Mesenteric fat pad (tissue), 1 donor: ENCODE measurements at places on chromosomes 12 and 14.

DNA sequence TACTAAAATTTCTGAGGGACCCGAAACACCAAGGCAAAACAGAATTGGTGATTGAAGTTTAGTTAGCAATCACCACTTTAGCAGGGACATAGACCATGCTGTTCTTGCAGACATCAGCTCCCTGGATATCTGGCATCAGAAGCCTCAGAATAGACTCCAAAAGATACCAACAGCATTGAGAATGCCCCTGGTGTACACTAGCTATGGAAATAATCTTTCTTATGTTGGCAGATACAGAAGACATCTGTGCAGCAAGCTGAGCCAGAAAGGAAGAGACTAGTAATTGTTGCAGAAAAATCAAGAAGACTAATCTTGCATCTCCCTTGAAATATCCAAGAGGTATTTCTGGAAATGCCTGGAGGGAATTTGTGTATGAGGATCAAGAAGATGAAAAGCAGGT, 521.6 kb downstream of the TRHDE start:
- DNase-seq: no peak

DNA sequence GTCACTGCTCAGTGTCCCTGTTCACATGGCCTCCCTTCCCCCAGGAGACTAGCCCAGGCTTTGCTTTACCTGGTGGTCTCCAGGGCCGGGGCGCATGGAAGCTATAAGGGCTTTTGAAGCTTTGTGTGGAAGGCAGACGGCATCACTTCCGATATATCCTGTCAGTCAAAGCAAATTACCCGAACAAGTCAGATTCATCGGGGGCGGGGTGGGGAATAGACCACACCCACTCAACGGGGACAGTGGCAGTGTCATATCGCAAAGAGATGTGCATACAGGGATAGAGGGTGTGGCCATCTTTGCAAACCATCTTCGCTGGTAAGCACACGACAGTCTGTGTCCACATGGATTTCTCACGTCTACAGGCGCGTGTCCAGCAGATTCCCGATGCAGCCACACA, 127.3 kb downstream of the GLT1D1 start:
- DNase-seq: no peak

DNA sequence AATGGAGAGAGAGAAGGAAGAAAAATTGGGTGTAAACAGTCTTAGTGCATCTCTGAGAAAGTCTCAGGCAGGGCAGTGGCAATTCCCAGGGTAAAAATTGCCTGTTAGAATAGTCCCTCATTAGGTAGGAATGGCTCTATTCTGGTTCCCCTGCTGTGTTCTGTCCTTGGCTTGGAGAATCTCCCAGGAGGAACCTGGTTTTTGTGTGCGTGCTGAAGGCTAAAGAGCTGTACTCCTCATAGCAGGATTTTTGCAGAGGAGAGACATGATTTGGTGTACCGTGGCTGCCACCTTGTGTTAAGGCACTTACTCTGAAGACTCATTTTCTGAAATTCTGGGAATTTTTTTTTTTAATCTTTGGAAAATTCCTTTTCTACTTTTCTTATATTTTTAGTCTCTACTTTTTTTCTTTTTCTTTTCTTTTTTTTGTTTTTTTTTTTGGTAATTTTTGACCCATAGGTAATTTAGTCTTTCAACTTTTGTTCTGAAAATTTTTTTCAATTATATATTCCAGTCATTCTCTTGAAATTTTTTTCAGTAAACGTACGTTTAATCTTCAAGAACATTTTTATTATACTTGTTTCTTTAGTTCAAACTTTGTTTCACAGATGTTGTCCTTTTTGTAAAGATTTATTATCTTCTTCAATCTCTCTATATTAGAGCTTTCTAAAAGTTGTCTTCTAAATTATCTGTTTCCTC, 63.8 kb downstream of the FBXO33 start:
- DNase-seq: no peak

- no peak for DNase-seq
Observed at GRCh38 chr14:54348001-54348611, 48.7 kb upstream of the CDKN3 start.

- no peak for DNase-seq
Observed at GRCh38 chr14:87643005-87643404, 350.0 kb downstream of the GALC start.

DNA sequence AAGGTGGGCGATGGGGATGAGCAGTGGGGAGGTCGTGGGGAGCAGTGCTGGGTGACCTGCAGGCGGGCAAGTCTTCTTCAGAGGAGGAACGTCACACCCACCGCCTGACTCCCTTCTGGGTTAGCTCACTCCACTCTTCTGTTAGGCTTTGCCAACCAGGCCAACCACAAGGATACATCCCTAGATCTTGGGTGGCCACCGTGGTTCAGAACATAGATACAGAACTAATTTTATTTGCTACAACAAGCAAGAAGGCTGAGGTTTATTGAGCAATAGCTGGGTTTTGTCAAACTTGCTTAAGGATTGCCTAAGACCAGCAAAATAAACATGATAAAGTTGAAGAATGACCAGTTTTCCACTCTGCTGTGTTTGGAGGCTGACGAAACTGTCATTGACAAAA, 109.4 kb downstream of the DACT1 start:
- no peak for DNase-seq

DNA sequence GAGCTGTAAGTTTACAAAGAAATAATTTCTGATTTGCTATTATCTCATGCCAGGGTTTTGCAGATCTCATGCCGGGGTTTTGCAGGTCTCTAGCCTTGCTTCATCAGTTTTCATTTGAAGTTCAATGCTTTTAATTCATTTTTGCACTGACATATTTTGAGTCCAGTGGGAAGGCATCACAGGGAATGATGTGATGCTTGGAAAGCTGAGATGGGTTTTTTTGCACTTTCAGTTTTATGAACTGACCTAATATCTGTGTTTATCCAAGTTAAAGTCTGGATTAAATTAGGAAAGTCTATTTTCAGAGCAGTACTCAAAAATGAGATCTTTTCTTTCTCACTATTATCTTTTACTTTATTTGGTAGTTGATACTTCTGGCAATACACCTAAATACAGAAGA, 23.6 kb upstream of the REP15 start:
- DNase-seq: no peak

GRCh38 chr14:100287202-100287997, 18.8 kb downstream of the SLC25A29 start:
- DNase-seq: peak; percentile 84

DNA sequence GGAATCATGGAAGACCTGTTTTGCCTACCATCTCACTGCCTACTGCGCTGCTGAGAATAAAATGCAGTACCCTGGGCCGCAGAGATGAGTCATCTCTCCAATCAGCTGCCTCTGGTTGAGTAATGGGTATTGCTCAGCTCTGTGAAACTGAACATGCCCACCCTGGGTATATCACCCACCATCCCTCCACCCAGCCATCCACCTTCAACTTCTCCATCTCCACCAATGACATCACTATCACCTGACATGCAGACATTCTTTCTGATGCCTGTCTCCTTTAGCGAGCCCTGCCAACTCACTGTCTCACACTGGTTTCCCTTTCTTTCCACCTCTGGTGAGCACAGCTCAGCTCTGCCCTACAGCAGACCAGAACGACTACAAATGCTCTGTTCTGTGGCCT, 33.6 kb downstream of the E2F7 start:
- DNase-seq: no peak

- no peak for DNase-seq
Observed at GRCh38 chr12:119025786-119026185, 44.4 kb downstream of the SRRM4 start.

DNA sequence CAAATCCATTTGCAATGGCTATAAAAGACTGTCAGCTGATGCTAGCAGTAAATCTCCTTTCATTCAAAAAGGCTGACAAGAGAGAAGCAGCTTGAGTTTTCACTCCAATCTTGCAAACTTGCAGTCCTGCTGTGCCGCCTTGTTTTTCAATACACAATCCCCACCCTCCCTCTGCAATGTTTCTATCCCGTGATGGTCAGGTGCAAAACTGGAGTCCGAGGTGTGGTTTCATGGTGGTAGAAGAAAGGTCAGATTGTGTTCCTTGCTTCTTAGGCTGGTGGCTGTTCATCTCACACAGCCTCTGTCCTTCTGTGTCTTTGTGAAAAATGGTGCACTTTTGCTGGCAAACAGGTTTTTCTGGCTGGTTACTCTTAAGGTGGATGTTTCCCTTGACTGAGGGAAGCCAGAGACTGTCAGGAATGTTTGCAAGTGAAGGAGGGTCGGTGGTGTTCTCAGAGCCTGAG, 27.7 kb upstream of the TBX3 start:
- no peak for DNase-seq

GRCh38 chr12:54549774-54550451, 512 bp downstream of the PDE1B start:
- DNase-seq: no peak

DNA sequence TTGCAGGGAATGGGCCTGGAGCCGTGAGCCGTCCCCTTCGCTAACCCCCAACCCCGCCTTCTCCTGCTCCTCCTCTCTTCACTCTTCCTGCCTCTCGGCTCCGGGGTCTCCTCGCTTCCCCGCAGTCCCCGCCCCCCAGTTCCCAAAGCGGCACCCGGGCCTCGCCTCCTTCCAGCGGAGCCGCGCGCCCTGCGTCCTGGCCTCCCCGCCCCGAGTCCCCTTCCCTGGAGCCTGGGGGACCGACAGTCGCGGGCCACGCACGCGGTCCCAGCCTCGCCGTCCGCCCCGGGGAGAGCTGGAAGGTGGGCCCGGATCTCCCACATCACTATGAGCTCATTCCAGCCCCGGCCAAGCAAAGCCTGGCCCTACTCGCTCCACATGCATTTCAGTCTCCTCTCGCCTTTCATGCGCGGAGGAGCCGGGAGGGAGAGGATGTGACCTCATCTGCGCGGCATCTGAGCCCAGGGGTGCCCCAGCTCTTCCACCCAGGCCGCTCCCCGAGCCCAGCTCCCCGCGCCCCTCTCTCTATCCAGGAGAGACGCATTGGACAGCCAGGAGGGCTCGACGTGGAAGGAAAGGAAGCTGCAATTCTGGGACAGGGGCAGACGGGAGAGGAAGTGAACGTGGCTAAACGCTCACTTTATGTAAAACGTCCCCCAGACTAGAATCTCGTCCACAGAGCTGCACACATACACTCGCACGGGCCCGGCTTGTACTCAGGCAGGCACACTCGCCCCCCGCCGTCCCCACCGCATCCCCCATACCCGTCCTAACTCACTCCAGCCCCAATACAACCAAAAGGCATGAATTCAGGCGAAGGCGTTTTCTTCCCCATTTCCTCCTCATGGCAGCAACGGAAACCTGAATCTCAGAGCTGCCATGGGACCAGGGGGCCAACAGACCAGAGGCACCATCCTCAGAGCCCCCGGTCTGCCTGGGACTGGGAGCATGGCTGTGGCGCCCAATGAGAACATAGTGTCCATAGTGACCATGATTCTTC, 108.7 kb upstream of the CCND2 start:
- DNase-seq: no peak

- DNase-seq: no peak
Observed at GRCh38 chr12:77686760-77687159, 143.9 kb upstream of the NAV3 start.

DNA sequence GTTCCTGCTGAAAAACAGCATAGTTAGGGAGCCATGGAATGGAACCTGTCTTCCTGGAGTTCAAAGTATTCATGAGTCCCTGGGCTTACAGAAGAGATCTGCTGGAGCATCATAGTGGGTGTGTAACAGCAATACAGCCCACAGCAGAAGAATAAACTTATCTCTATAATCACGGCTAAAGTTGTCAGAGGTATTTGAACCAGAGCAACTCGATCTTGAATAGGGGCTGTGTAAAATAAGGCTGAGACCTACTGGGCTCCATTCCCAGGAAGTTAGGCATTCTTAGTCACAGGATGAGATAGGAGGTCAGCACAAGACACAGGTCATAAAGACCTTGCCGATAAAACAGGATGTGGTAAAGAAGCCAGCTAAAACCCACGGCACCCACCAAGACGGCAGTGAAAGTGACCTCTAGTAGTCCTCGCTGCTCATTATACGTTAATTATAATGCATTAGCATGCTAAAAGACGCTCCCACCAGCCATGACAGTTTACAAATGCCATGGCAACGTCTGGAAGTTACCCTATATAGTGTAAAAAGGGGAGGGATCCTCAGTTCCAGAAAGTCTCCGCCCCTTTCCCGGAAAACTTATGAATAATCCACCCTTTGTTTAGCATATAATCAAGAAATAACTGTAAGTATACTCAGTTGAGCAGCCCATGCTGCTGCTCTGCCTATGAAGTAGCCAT, 223.4 kb downstream of the PCNX1 start:
- no peak for DNase-seq

DNA sequence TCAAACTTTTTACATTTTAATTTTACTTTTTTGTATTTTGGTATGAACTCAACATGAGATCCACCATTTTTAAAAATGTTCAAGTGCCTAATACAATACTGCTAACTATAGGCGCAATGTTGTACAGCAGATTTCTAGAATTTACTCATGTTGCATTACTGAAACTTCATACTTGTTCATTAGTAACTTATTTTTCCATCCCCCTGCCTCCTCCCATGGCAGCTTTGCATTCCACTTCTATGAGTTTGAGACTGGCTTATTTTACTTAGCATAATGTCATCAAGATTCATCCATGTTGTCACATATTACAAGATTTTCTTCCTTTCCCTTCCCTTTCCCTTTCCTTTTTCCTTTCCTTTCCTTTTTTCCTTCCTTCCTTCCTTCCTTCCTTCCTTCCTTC, 825.9 kb downstream of the SLC16A7 start:
- DNase-seq: no peak

DNA sequence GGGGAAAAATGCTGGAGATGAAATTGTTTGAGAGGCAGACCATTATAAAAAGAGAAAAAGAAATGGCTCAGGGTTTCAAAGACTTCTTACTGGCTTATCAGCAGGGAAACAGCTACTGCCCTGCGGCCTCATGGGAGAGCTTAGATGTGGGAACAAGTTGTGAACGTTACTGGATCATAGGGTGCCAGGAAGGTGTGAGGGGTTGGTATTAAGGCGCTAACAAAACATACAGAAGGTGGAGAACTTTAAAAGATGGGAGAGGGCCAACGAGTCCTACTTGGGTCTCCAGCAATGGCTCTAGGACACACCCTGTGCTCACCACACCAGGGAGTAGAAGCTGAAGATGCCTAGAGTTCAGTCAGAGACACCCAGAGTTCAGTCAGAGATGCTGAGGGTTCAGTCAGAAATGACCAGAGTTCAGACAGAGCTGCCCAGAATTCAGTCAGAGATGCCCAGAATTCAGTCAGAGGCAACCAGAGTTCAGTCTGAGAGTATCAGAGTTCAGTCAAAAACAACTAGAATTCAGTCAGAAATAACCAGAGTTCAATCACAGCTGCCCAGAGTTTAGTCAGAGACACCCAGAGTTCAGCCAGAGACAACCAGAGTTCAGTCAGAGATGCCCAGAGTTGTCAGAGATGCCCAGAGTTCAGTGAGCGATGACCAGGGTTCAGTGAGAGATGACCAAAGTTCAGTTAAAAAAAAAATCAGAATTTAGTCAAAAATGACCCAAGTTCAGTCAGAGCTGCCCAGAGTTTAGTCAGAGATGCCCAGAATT, 1103.6 kb downstream of the BCL11B start:
- no peak for DNase-seq

DNA sequence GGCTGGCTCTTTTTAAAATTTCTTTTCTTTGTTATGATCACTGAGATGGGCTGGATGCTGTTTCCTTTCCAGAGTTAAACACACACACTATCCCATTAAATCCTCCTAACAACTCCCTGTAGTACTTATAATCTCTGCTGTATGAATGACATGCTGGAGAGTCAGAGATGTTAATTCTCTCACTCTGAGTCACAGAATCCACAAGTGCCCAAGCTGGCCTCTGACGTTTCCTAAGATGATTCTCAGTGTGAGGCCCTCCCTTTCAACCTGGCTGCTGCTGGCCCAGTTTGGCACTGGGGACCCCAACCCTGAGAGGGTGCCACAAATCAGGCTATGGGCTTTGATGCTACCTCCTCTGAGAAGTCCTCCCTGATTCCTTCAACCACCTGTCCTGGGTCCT, 5.4 kb downstream of the NOS1 start:
- DNase-seq: peak; percentile 43
